ENCODE measurements at places on chromosomes 13 and 19.

GRCh38 chr19:4061178-4061682 lies 5.5 kb downstream of the ZBTB7A start:
- no peak for DNase-seq

- DNase-seq, result no peak
These were observed 71.8 kb downstream of the CCDC70 start for GRCh38 chr13:51933466-51934058.

DNA sequence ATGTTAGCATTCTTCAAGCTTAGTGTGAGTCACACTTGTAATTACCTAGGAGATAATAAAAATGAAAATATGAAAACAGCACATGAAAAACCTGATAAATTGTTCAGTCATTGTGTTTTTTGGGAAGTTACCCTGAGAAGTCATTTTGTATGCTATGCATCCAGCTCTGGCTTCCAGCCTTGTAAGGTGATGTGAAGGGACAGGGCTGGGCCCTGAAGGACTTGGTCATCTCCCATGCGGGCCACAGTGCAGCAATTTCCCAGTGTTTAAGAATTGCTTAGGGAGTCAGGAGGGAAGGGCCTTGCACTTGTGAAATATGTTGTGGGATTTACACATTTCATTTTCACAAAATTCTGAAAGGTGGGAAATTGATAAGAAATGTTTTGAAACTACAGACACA lies 41.3 kb downstream of the ARHGEF7 start:
- no peak for DNase-seq

GRCh38 chr19:3114811-3115210 lies 20.6 kb downstream of the GNA11 start:
- DNase-seq, result no peak

DNA sequence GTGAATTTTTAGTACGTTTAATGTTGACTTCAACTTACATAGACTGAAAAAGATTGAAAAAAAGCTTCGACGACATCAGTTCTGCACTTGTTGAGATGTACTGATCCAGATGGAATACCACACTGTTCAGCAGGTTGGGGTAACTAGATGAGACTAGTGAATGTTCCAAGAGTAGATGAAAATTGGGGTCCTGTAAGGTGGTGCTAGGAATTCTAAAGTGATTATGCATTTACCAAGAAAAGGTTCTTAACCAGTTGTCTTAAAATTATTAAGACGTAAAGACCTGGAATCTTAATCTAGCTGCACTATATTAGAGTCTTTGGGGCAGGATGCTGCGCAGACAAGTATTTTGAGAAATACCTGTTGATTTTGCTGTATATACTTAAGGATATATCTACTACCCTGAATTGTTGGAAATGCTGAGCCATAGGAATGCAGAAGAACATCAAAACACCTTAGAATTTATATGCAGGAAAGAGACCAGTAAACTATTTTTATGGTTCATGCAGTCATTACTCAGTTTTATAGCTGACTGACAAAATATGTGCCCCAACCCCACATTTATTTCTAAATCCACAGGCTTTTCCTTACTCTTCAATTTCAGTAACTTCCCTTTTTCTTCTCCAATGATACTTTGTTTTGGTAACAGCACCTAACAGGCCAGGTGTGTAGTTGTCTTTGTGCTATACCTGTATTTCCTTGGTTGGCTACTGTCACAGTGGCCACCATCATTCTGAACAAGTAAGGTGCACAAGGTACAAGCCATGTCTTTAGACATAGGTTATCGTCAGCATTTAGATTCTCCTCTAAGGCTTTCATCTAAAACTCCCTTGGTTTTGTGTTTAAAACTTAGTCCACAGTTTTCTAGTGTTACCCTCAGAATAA lies 8.6 kb downstream of the MIR17HG start:
- no peak for DNase-seq

DNA sequence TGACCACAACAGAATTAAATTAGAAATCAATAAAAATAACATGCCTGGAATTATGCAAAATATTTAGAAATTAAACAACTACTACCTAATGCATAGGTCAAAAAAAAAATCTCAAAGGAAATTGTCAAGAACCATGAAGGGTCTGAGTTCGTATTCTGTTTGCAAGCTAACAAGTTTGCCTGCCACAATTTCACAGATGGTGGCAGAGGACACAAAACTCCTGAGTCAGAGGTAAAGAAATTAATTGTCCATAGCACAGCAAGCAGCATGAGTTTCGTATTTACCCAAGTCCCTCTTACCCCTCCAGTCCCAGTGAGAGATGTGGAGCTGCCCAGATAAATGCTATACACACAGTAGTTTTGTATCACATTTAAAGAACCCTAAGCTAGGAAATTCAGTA lies 675.9 kb downstream of the UQCRFS1 start:
- no peak for DNase-seq

DNA sequence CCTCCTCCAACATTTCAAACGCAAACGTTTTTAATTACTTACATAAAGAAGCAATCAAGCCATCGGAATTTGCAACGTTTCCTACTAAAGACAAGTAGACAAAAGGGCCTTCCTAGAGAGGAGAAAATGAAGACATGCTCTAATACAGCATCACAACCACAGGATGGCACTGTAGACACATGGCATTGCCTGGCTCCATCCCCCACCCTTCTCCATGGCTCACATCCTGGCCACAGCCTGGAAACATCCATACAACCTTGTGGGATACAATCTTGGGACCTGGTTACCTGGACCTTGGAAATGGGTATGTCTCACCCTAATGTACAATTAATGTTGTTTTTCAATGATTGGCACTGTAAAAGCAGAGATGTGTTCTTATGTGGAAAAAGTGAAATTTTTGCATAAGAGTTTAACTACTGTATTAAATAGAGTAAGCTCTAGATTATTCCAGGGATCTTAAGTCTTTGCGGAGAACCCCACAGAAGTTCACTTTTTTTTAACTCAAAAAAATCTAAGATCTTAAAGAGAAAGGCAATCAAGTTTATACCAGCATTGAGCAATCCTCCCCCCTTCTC lies 21.5 kb downstream of the EBPL start:
- DNase-seq, result peak; percentile 82

- peak; percentile 99 for DNase-seq
These were observed at the start of gene ZDHHC20 for GRCh38 chr13:21458813-21459701. TSS of gene ZDHHC20 (minus strand) at chr13:21459303. CDS start at chr13:21459171, 132 bp downstream.

- DNase-seq, result no peak
These were observed 790.5 kb upstream of the PCDH20 start for GRCh38 chr13:62206165-62206564.

DNA sequence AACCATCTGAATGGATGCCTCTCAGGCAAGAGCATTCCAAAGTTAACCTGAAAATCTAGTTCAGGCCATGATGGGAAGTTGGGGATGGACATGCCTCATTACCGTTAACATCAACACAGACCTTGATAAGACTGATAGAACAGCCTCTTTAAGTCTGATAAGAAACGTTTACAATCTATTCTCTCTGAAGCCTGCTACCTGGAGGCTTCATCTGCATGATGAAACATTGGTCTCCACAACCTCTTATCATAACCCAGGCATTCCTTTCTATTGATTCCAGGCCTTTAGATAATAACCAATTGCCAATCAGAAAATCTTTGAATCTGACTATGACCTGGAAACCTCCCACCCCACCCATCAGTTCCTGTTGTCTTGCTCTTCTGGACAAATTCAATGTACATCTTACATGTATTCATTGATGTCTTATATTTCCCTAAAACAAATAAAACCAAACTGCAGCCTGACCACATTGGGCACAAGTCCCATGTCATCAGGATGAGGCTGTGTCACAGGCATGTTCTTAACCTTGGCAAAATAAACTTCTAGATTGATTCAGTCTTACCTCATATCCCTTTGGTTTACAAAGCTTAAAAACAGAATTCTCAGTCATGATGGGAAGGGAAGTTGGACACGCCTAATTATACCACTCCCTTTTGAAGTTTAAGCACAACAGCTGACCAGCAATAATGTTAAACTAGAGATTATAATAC lies 843.8 kb upstream of the SPRY2 start:
- no peak for DNase-seq

GRCh38 chr13:107170270-107170931 lies 602.5 kb upstream of the ARGLU1 start:
- no peak for DNase-seq

DNA sequence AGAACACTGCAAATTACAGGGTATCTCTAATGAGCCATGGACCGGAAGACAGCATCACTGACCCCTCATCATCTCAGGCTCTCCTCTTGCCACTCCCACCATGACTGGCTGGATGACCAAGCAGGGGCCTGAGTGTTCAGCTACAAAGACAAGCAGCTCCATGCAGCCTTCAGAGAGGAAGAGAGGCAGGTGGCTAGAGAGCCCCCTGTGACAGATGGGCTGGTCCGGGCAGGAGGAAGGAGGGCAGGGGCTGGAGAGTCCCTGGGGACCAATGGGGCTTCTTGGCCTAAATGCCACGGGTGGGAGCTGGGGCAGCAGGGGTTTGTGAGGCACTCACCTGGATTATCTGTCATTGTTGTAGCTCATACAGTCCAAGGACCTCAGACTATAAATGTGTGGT lies 12.8 kb upstream of the RASA3 start:
- no peak for DNase-seq

- DNase-seq, result no peak
These were observed 28.4 kb downstream of the MCF2L start for GRCh38 chr13:112997188-112998130.

- DNase-seq, result no peak
These were observed 803.6 kb downstream of the DIAPH3 start for GRCh38 chr13:59360108-59360507.

DNA sequence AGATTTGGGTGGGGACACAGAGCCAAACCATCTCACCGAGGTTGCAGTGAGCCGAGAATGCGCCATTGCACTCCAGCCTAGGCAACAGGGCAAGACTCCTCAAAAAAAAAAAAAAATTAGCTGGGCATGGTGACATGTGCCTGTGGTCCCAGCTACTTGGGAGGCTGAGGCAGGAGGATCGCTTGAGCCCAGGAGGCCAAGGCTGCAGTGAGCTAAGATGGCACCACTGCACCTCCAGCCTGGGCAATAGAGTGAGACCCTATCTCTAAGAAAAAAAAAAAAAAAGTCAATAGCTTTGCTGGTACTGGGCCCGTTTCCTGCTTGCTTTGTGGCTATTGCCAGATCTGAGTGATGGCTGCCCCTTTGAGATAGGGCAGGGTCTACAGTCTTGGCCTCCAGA lies 13.1 kb downstream of the ACP7 start:
- no peak for DNase-seq

- DNase-seq, result no peak
These were observed 290.3 kb upstream of the KLF12 start for GRCh38 chr13:74424455-74424854.

GRCh38 chr19:44955505-44956439 lies 592 bp downstream of the CLPTM1 start:
- no peak for DNase-seq

- DNase-seq, result no peak
These were observed 13.9 kb upstream of the EIF3G start for GRCh38 chr19:10133596-10133995.

GRCh38 chr19:46737298-46737654 lies 8.6 kb upstream of the FKRP start:
- DNase-seq, result no peak

- no peak for DNase-seq
These were observed 117.1 kb upstream of the SLITRK5 start for GRCh38 chr13:87554045-87554444.

DNA sequence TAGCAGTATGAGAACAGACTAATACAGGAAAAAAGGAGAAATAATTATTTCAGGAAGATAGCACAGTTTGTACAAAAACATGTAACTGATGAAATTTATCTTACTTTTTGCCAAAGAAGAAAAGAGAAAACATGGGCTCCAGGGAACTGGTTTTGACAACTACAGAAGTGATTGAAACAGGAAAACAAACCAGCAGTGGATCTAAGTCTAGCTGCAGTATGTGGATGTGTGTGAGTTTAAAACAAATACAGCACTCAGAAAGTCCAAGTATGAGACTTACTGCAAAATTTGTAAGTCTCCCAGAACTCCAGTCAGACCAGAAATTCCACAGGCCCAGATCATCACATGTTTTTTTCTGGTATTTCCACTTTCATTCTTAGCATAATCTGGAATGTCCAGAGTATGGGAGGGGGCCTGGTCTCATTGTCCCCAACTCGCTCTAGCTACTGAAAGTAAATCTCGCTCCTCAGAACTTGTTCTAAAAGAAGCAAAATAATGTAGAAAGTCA lies 259.5 kb downstream of the NHLRC3 start:
- no peak for DNase-seq

DNA sequence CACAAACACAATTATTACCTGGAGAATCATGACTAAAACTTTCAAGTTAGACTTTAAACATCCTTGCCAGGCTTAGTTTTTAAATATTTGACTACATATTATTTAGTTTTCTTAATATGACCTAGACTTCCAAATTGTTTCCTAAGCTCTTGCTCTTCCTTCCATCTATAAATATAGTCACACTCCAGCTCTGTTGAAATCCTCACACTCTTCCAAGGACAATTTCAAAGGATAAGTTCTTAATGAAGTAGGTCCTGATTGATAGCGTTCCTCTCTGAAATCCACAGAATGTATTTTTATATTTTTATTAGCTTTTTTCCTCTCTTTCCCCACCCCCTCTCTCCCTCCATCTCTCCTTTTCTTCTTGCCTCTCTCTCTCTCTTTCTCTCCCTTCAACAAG lies 1074.1 kb upstream of the PCDH20 start:
- no peak for DNase-seq

- no peak for DNase-seq
These were observed 89.7 kb downstream of the RAB20 start for GRCh38 chr13:110471833-110472162.

DNA sequence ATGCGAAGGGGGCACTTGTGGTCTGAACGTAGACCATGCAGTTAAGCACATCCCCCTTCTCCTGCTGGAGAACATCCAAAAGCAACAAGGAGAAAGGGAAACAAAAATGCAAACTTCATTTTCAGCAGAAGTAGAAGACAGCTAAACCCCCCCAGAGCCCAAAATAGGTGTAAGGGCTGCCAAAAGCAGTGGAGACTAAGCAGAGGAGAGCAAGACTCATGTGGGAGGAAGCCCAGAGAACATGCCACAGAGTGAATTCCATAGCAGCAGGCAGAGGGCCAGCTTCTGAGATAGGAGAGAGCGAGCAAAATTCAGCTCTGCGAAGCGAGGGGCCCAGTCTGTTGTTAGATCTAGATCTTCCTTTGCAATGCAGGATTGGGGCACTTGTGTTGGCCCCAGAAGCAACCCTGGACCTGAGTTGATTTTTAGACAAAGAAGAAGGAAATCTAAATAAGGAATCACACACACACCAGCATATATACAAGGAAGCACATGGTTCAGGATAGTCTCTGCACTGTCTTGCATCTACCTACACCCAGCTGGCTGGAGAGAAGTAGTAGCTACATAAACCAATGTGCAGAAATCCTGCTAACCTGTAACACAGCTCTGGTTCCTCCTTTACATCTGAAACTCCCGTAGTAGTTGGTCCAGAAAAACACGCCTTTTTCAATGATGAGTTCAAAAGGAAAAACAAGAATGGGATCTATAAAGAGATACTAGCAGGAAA lies 199.6 kb downstream of the SPRY2 start:
- DNase-seq, result no peak
